ENCODE measurements at places on chromosomes 16 and 17. TPM values are rescaled to one million over a fixed set of nuclear protein-coding genes. Genes with fewer than 3 reads are reported as not detected.

The FBXW10 gene
- total RNA-seq, result not detected

The KRTAP16-1 gene
- 0.05 TPM for total RNA-seq

The DNAH2 gene
- not detected for total RNA-seq

The PIRT gene
- total RNA-seq, result not detected

The FZD2 gene
- total RNA-seq, result 1.0 TPM

The TMUB2 gene
- total RNA-seq, result 37.0 TPM

The METTL2A gene
- total RNA-seq, result 18.1 TPM

The PCYT2 gene
- 80.1 TPM for total RNA-seq

The INPP5K gene
- 88.0 TPM for total RNA-seq

The KRT14 gene
- total RNA-seq, result 0.85 TPM

The PIMREG gene
- 62.4 TPM for total RNA-seq

The KRT33A gene
- not detected for total RNA-seq

The OTOP3 gene
- total RNA-seq, result not detected

The RAB40C gene
- total RNA-seq, result 13.3 TPM

The ITGAD gene
- total RNA-seq, result not detected

The SLC5A10 gene
- not detected for total RNA-seq

The SSTR5 gene
- 0.17 TPM for total RNA-seq

The PRSS8 gene
- total RNA-seq, result not detected

The KCNH6 gene
- 0.05 TPM for total RNA-seq

The ALOX12 gene
- not detected for total RNA-seq

The NAA60 gene
- 19.9 TPM for total RNA-seq

The KRT31 gene
- not detected for total RNA-seq

The CRYM gene
- total RNA-seq, result not detected

The SEZ6 gene
- not detected for total RNA-seq

The NEUROD2 gene
- not detected for total RNA-seq

The TEKT5 gene
- total RNA-seq, result not detected

The SAP30BP gene
- total RNA-seq, result 68.2 TPM

The SMIM36 gene
- not detected for total RNA-seq

The RASL10B gene
- 0.09 TPM for total RNA-seq

The CBFA2T3 gene
- total RNA-seq, result 0.14 TPM

The AATK gene
- total RNA-seq, result 4.1 TPM

The TMEM238L gene
- total RNA-seq, result not detected

The TMC8 gene
- 0.34 TPM for total RNA-seq

The NAGLU gene
- total RNA-seq, result 44.9 TPM

Measured in dermis blood vessel endothelial cell (primary cell).